ENCODE measurements at places on chromosomes 6 and 20. TPM values are rescaled to one million over a fixed set of nuclear protein-coding genes. Genes with fewer than 3 reads are reported as not detected.

- DNase-seq, result no peak
Measured at GRCh38 chr6:159067334-159067733, 22.5 kb upstream of the TAGAP start.

DNA sequence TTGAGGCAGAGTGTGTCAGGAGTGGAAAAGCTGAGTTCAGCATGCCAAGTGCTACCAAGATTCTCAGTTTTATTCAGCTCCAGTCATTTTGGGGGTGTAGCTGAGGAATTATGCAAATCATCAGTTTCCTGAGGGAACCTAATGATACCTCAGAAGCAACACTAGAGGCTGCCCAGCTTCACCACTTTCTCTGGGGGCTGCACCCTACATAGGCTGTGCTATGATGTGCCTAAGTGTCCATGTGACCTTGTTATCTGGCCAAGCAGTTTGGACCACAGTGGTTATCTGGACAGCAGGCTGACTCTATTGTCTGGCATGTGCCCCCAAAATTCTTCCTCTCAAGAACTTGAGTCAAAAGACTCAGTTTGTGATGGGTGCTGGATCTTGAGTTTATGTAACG, 374.6 kb upstream of the SYNCRIP start:
- no peak for DNase-seq

GRCh38 chr20:40582531-40582930, 106.5 kb downstream of the MAFB start:
- DNase-seq, result no peak

GRCh38 chr6:5937936-5938706, 68.6 kb downstream of the NRN1 start:
- DNase-seq, result no peak

DNA sequence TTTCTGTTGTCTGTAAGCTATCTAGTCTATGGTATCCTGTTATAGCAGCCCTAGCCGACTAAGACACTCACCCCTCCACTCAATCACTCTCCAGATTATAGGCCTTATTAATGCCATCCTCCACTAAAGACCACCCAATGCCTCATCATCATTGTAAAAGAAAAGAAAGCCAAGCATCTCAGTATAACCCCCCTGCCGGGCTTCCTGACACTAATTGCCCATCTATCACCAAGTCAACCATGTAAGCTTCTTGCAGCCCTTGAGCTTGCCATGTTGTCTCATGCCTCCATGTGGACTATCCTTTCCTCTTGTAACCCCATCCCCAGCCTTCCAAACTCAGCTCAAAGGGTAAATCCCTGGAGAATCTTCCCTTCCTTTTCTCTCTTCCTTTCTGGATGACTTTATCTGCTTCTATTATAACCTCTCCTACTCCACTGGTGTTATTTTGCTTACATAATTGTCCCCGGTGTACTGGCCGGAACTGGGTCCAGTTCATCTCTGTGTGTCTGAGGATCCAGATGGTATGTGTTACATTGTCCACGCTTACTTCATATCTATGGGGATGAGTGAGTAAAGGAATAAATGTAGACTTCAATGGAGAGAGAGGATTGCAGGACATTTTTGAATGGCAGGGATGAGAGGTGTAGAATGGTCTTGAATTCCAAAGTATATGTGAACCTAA, 202.9 kb upstream of the SOX4 start:
- no peak for DNase-seq

- DNase-seq, result no peak
Measured at GRCh38 chr6:14849185-14849584, 396.7 kb upstream of the JARID2 start.

- no peak for DNase-seq
Measured at GRCh38 chr6:1604158-1605003, 5.3 kb upstream of the FOXC1 start.

TNFRSF6B gene
- 119 TPM for total RNA-seq

C6orf15 gene
- total RNA-seq, result 0.62 TPM

SPATS1 gene
- total RNA-seq, result not detected

OR12D3 gene
- total RNA-seq, result not detected

HLA-DPB1 gene
- 5.5 TPM for total RNA-seq

PDYN gene
- not detected for total RNA-seq

Measured in kidney epithelial cell (primary cell).